ENCODE measurements at places on chromosomes 11 and 22.

DNA sequence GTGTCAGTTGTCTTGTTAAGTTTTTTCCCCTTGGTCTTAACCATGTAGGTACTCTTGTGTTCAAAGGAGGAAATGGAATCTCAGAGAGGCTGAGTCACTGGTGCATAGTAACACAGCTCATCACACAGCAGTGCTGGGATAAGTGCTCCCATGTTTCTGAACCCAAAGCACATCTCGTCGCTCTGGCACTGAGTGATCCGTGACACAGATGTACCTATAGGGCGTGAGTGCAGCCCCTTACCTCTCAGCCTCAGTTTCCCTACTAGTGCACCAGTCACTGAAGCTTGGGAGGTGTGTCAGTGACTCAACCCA, 234.0 kb downstream of the ST3GAL4 start:
- DNase-seq: no peak

DNA sequence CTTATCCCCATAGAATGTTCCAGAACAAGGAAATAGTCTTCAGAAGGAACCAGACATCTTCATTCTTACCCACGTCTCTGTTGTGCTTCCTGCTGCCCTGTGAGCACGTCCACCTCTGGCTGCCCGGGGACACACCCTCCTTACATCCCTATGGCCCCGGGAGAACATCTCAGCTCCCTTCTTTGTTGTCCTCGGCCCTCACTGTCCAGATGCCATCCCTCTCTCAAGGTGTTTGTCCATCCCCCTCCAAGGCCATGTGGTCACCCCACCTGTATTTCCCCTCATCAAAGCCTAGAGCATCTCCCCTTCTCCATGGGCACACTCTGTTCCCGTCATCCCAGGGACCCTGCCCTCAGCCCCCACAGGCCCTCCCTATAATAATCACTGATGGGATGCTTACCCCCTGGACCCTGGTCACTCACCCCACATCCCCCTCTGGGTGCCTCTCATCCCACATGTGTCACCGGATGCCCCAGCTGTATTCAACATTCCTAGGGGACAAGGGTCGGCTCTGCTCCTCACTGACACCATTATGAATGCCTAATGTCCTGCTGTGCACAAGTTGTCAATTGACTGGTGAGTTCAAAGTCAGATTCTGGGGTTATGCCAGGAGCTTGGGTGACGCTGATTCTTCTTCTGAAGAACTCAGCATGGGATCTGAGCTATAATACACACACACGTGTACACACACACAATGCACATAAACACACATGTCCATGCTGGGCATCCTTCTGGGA, 28.8 kb downstream of the IGLL5 start:
- no peak for DNase-seq

DNA sequence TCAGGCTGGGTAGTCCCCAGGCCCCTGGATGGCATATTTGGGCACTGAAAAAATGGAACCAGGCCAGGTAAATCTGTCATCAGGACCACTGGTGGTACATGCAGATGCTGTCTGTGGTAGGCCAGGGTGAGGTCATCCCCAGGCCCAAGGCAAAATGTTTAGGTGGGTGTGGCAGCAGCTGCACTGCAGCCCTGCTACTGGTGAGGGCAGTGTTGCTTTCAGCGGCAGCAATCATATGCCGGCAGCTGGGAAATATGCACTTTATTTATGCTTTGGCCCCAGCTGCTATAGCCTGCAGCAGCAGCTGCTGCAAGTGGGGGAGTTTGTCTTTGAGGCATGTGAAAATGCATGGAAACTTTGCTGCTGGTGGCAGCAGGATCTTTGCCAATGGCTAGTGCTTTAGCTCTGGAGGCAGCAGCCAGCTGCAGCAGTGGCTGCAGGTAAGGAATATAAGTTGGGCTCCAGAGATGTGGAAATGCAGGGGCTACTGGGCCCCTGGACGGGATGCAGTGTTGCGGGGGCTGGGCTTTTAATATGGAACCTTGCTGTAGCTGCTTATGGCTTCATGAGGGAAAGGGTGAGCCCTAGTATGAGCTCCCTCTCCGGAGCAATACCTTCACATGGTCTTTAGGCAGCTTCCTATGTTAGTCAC, 365.7 kb upstream of the CADM1 start:
- no peak for DNase-seq

DNA sequence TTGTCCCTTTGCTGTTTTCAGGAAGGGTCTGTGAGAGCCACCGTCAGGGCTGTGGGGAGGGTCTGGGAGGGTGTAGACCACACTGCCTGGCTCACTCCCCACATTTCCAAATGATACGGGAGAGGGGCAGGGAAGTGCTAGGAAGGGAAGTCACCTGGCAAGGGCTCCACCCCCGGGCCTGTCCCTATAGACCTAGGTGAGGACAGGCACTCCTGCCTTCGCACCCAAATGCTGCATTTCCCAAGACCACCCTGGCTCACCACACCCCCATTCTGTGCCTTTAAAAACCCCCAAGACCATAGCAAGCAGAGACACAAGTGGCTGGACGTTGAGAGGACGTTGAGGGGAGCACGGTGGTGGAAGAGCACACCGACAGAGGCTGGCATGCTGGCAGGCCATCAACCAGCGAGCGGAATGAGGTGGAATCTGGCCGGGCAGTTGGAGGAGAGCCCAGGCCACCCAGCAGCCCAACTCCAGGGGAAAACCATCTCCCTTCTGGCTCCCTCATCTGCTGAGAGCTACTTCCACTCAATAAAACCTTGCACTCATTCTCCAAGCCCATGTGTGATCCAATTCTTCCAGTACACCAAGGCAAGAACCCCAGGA, 45.7 kb downstream of the GNB1L start:
- DNase-seq: no peak

DNA sequence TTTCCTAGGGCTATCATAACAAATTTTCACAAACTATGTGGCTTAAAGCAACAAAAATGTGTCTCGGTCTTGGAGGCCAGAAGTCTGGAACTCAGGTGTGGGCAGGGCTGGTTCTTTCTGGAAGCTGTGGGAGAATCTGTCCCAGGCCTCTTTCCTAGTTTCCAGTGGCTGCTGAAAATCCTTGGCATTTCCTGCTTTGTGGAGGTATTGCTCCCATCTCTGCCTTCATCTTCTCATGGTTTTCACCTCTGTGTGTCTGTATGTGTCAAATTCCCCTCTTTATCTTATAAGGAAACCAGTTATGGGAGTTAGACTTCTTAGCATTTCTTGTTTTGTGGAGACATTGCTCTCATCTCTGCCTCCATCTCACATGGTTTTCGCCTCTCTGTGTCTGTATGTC, 130.4 kb upstream of the PLET1 start:
- DNase-seq: no peak

- no peak for DNase-seq
Observed at GRCh38 chr22:38861927-38862326, 10.1 kb downstream of the CBX6 start.

DNA sequence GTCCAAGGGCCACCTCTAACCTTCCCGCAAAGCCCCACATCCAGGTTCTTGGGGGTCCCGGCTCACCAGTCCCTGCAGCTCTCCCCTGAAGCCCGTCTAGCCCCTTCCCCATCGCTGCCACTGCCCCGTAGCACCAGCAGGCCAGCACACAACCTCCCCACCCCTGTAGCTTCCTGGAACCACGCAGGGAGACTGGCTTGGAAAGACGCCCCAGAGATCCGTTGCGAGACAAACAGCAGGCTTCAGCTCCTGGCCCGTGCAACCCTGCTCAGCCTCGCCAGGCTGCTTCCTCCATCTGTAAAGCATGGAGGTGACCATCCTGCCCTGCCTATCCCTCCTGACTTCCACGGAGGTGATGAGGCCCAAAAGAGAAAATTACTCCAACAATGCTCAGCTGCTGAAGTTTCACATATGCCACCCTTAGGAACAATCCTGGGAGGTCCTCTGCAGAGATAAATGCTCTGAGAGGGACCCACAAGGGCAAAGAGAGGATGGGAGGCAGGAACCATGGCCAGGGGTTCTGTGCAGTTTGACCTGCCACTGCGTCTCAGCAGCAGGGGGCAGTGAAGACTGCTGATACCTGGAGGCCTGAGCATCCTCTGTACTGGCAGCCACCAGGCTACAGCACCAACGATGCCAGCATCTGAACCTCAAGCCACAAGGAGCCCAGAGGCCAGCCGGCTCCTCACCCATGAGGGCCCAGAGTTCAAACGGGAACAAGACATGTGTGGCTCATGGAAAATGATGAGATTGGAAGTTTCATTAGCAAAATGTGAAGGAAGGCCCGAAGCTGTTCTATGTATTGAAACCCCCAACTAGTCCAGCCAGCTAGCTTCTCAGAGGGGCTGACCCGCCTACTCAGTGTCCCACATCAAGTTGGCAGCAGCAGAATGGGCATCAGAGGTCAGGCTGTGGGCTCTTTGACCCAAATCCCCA, 16.1 kb downstream of the DGCR2 start:
- DNase-seq: peak; percentile 23

Measured in stimulated activated CD4-positive, alpha-beta T cell treated with anti-CD3 and anti-CD28 coated beads, Interleukin-15, amount 100 ng/mL, for 1 hour (primary cell).